ENCODE measurements at places on chromosomes 5 and 9.
A peak's percentile ranks its signal among the peaks of the same experiment; 100 is the strongest.

DNA sequence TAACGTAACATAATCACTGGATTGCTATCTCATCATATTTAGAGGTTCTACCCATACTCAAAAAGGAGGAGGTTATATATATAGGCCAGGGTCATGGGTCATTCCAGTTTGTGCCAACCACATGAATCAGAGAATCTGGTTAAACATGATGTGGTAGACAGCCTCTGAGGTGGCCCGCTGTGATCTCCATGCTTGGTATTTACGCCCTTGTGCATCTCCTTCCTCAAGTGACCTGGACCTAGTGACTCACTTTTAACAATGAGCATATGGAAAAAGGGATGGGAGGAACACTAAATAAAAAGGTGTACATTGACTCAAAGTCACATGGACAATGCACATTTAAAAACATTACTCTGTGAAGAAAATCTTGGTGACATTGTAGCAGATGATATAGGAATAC is 77.7 kb upstream of the CTNND2 start:
- no peak for DNase-seq

DNA sequence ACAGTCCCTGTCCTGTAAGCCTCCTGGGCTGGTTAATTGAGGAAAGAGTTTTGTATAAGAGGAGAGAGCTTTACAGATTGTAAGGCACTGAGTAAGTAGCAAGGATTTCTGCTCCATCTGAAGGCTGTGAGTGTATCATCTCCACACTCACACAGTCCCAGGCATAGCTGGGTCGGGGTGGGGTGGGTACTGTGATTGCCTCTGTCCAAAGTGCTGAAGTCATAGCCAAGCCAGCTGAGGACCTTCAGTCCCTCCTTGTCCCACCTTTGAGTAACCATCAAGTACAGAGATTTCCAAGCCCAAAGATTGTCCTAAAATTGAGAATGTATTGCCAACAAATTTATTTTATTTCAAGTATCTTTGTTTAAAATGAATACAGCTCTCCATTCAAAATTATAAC is 5.5 kb upstream of the DNAJB5 start:
- DNase-seq = peak; percentile 48

DNA sequence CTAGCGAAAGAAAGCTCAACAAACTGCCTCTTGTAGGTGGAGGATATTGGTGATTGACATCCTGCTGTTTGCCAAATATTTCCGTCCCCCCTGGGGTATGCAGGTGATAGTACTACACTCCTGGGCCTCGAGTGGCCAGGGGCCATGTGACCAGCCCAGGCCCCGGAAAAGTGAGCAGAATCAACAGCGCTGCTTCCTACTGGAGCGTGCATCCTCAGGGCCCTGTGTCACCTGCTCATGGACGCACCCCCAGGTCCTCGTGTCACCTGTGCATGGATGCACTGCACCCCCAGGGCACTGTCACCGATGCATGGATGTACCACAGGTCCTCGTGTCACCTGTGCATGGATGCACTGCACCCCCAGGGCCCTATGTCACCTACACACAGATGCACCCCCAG is 43.8 kb downstream of the ADAMTS16 start:
- no peak for DNase-seq

GRCh38 chr5:123036391-123037103 is at the start of gene PPIC:
PPIC (minus strand) TSS chr5:123036725; CDS start chr5:123036625, 100 bp downstream.
- DNase-seq = peak; percentile 85

DNA sequence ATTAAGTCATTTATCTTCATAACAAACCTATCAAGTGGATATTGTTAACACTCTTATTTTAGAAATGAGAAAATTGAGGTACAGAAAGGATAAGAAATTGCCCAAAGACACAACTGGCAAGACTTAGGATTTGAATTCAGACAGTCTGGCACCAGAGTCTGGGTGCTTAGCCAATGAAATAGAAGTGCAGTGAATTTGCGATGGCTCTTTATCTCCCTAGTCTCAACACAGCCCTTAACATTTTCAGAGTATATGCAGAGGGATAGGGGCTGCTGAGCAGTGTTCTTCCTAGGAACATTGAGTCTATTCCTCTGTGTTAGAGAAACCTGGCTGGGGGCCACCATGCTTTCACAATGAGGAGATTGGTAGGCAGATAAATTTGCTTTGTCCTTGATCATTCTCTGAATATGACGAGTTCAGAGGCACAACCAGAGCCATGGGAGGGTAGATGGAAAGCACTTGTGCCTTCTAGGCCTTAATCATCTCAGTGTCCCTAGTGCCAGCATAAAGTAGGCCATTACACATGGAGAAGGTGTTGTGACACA is 6.1 kb upstream of the FSD1L start:
- DNase-seq = no peak

- DNase-seq = no peak
Observed at GRCh38 chr5:69105996-69106906, 12.4 kb downstream of the SLC30A5 start.

- DNase-seq = no peak
Observed at GRCh38 chr5:149764086-149764485, 34.0 kb downstream of the PPARGC1B start.

- DNase-seq = no peak
Observed at GRCh38 chr5:75964008-75964407, 119.2 kb upstream of the SV2C start.

GRCh38 chr9:90853945-90854344 is 52.3 kb downstream of the SYK start:
- no peak for DNase-seq

- no peak for DNase-seq
Observed at GRCh38 chr5:157917491-157917890, 58.5 kb upstream of the CLINT1 start.

- no peak for DNase-seq
Observed at GRCh38 chr9:133505901-133506652, 18.7 kb downstream of the MYMK start.

DNA sequence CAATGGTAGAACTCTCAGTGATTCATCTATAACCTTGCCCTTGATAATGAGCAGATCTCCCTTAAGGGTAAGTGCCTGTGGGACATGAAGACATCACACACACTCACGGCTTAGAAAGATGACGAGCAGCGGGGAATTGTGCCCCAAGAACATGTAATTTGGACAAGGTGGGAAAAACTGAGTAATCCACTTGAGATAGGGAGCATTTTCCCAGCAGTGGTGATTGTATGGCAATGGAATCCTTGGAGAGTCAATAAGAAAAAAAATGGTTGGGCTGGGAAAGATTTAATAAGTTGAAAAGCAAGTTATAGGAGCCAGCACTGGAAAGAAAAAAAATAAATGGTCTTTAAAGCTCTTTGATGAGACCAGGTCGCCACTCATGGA is 193.1 kb downstream of the GLIS3 start:
- peak; percentile 21 for DNase-seq

DNA sequence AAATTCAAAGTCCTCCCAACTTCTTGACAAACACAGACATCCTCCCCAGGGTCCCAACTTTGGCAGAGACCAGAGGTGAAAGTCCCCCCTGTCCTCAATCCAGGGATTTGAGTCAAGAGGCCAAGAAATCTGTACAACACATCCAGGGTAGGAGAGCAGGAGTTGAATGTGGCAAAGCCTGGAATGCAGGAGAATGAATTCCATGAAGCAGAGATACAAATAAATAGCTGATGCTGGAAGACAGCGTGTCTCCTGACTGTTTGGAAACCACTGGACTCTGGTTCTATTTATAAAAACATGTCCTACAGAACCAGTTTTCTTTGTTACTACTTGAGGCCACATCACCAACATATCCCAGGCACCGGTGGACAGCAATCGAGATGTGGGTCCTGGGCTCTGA is 43.7 kb upstream of the SLIT3 start:
- no peak for DNase-seq

DNA sequence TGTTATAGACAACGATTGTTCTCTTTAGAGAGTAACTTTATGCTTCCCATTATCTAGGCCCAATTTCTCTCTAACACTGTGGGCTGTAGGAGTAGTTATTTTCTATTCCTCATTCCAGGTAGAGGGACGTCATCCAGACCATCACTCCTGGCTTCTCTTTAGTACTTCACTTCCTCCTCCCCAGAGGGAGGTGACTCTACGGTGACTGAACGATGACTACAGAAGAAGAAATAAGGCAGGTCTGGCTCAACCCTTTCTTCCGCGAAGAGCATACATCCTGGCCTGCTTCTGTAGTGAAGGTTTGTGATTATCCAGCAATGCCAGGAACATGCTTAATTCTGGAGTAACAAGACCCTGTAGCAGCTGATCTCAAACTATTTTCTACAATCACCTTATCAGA is 50.8 kb downstream of the HMGCR start:
- no peak for DNase-seq

DNA sequence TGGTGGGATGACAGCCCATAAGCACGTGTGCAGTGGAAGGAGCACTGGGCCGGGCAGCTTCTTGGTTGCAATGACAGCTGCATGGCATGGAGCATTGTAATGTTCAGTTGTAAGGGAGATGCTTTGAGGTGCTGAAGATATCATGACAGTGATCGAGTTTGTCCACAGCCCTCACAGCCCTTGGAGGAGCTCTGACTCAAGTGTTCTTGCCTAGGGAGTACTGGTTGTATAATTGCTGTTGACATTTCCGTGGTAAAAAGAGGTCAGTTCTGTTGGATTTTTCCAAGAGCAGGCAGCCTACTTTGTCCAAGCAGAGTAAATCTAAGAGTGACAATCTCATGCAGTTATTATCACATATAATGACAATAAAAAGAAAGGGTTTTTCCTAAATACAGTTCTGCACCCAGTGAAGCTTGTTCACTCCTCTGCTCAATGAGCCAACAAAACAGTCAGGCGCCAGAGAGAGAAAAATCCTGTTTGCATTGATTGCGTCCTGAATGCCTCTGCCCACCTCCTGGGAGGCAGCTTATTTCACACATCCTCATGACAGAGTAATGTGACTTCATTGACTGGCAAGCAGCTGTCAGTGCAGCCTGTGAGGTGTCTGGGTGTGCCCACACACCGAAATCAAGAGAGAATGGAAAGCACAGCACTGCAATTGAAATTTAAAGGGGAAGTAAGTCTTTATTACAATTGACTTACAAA is 248.0 kb downstream of the NTRK2 start:
- no peak for DNase-seq

Data from RKO (cell line).